CD8-positive, alpha-beta T cell (primary cell): ENCODE measurements at places on chromosomes 6 and 20.

- DNase-seq = no peak
Measured at GRCh38 chr6:53109612-53110011, 39.0 kb downstream of the GCM1 start.

DNA sequence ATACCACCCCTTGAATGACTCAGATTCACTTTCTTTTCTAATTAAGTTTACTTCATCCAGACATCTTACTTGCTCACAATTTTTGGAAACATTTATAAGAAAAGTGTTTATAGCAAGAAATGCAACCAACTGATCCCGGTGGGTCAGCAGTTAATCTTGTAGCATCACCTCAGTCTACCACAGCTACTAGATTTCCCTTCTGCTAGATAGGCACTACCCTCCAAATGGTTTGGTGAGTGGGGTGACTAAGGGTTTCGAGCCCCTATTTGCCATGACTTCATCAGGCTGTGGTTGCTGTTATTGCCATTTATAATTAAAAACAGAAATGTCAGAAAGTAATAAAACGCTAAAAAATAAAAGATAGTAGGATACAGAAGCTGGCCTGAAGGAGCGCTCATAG, 930.1 kb upstream of the GJE1 start:
- DNase-seq = no peak

DNA sequence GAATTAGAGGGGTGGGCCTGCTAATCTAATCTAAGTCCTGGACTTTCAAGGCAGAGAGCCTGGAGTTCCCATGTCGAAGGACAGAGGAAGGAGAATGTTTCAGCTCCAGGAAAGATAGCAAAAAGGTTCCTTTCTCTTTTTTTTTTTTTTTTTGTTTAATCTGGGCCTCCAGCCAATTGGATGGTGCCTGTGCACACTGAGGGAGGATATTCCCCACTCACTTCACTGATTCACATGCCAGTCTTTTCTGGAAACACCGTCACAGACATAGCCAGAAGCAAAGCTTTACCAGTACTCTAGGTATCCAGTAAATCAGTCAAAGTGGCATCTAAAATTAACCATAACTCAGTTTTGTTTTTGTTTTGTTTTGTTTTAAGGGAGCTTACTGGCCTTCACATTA, 721.1 kb downstream of the TENT5A start:
- no peak for DNase-seq

DNA sequence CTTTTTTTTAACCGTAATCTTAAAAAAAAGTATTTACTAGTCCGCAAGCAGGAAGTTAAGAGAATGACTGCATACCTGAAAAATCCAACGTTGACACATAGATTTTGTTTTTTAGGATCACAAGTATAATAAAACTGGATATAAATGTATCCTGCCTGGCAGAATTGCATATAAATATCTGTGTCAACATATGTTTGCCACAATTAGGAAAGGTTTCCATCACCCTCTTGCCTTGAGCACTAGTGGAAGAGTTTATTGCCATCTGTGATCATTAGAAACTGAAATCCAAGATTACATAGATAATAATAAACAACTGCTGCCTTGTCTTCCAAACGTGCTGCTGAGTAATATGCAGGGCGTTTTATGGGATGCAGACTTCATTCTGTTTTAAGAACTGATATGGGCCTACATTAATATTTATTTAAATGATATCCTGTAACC, 27.9 kb downstream of the PLEKHG1 start:
- no peak for DNase-seq

DNA sequence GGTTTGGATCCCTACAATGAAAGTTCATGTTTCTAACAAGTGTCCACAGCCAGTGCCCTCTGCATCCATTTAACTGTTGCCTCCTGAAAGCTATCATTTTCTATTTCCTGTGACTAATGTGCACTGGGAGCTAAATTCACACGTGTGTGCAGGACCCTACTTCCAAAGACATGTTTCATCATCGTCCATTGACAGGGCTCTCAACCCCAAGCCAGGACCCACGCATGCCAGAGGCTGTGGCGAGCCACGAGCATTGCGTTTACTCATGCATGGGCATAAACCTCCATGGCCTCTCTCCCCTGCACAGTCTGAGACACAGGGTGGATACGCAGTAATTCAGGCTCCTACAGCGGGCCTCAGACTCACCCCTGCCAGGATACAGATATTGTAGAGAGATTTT, 153.2 kb downstream of the MAFB start:
- no peak for DNase-seq

- peak; percentile 51 for DNase-seq
Measured at GRCh38 chr6:109441069-109441816, 719 bp downstream of the SMPD2 start.

- DNase-seq = no peak
Measured at GRCh38 chr6:144158133-144158532, 7.8 kb downstream of the STX11 start.

- no peak for DNase-seq
Measured at GRCh38 chr6:6560909-6561308, 27.6 kb upstream of the LY86 start.

- DNase-seq = no peak
Measured at GRCh38 chr6:34531580-34532201, 24.4 kb downstream of the SPDEF start.

DNA sequence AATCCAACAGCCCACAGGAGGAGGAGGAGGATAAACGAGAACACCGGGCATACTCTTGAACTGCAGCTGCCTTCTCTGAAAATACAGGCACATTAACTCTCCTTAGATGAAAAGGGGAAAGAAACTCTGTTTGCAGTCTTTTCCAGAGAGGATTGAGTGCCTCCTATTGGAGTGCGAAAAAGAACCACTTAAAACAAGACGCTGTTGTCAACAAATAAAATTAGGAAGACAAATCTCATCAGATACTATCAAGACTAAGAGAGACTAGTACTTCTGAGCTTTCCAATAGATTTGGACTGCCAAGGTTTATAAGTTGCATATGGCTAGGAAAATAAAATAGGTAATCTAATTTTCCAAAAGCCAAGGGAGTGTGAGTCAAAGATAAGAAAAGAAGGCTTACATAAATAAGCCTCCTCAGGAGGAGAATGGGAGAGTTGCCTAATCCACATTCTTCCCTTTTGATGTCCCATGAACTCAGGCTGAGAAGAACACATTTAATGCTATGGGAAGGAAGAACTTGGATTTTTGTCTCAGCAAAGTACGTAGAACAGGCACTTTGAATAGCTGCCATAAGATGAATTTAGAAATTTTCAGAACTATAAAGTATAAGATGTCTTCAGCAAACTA, 154.7 kb downstream of the ARHGAP18 start:
- DNase-seq = no peak

- DNase-seq = no peak
Measured at GRCh38 chr20:33407796-33408195, 6.5 kb upstream of the CDK5RAP1 start.

- DNase-seq = peak; percentile 31
Measured at GRCh38 chr6:144360401-144360800, 75.3 kb downstream of the UTRN start.

DNA sequence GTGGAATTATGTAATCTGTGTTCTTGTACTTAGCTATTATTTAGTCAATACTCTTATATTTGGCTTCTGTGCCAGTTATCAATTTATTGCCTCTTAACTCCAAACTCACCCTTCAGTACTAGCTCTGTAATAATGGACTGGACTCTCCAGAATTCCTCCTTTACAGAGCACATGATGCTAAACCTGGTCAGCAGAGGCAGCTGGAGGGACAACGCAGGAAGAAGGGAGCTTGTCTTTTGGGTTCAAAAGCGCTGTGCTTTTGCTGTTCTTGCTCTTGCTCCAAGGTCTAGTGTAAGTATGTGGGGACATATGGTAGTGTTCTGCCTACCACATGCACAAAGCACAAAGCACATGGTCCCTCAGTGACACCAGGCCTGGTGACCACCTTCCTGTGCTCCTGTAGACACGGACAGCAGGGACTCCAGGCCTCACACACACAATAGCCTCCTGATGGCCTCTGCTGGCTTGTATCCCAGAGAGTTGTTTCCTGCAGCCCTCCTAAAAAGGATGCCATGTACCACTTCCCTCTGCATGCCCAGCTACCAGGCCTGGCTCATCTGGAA, 46.1 kb downstream of the CHD6 start:
- no peak for DNase-seq

- DNase-seq = peak; percentile 36
Measured at GRCh38 chr6:5851261-5851757, 155.4 kb downstream of the NRN1 start.

GRCh38 chr6:24901698-24902328, 33.9 kb downstream of the RIPOR2 start:
- DNase-seq = no peak

GRCh38 chr6:70531133-70531532, 35.6 kb upstream of the SDHAF4 start:
- DNase-seq = no peak

GRCh38 chr20:11212272-11212671, 538.5 kb upstream of the JAG1 start:
- DNase-seq = no peak

GRCh38 chr6:130923350-130923749, 96.1 kb downstream of the SMLR1 start:
- no peak for DNase-seq

DNA sequence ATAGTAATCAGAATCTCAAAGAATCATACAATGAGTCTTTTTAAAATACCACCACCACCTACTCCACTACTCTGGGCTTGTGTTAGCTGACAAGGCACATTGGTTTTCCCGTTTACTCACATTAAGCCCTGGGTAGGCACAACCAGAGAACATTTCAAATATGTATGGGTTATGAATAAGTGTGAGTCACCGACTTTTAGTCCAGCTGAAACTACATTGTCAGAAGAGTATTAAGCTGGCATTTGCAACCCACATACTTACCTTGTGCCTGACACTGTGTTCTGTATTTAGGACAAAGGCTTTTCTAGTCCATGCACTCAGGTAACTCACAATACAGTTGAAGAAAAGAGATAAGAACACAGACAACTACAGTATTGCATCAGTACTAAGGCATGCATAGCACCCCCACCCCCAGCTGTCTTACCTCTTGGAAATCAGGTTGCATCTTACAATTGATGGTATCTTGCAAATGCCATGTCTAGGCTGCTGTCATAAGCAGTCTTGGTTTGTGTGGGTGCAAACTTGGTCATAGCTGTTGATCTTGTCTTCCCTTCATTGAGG, 40.3 kb upstream of the AHI1 start:
- DNase-seq = peak; percentile 16

- DNase-seq = no peak
Measured at GRCh38 chr6:42962502-42963178, 2.1 kb downstream of the GNMT start.

DNA sequence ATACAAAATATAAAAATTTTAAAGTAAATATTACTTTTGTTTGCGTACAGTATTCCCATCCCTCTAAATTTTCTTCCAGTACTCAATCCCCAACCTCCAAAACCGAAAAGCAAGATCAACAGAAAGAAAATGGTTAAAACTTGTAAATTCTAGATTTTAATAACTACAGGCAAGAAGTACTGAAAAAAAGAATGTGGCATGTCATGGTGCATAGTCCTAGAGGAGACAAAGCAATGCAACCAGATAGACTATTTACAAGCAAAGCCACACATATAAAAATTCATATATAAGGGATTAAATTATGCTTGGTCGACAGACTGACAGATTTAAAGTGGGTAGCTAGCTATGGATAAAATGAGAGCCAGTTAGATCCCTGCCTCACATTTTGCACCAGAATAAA, 56.5 kb upstream of the HFE start:
- DNase-seq = no peak

DNA sequence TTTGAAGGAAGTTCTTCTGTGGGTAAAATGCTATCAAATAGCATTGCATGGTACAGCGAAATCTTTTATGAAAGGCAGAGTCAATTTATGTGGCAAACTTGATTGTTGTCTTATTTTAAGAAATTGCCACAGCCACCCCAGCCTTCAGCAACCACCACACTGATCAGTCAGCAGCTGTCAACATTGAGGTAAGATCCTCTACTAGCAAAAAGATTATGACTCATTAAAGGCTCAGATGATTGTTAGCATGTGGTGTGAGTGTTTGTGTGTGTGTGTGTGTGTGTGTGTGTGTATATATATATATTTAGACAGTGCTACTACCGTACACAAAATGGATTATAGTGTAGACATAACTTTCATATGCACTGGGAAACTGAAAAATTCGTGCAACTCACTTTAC, 27.8 kb downstream of the LRRN4 start:
- no peak for DNase-seq

DNA sequence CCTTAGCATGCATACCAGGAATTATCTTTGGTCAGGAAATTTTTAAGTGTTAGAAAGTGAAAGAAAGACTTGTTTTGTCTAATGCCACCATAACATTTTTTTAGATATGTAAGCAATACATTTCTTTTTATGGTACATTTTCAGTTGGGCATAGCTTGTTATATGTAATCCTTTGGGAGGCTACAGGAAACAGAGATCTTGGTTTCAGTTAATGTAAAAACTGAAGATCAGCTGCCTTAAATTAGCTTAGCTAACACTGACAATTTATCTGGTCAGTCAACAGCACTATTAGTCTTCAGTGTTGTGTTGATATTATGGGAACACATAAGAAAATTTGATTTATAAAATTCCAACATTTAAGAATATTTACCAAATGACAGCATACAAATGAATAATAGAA, 78.6 kb upstream of the SMIM8 start:
- DNase-seq = no peak

DNA sequence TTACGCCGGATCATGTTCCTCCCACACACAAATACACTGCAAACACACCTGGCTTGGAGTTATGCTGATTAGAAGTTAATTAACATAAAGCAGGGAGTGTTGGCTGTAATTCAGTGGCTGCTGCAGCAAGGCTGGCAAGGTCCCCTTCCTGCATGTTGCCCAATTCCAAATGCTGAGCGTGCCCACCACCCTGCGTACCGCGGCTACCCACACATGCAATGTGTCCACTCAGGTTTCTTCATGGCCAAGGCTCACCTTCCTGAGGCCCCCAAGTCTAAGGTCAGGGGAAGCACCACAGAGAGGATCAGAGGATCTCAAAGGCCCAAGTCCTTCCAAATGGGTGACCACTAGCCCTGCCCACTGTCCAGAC, 11.6 kb upstream of the PRND start:
- no peak for DNase-seq

DNA sequence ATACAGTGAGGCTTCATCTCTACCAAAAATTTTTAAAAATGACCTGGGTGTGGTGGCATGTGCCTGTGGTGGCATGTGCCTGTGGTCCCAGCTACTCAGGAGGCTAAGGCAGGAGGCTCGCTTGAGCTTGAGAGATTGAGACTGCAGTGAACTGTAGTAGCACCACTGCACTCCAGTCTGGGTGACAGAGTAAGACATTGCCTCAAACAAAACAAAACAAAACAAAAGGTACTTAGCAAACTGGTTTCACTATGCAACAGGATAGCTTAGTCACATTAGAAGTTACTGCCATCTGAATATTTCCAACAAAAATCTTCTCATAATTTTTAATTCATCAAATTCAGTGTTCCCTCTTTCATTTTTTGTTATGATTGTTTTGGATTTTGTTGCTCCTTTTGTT, 137.9 kb downstream of the QRSL1 start:
- no peak for DNase-seq
